Right renal cortex interstitium (tissue), 3 donors: ENCODE measurements at places on chromosomes 4 and X. TPM values are rescaled to one million over a fixed set of nuclear protein-coding genes. Genes with fewer than 3 reads are reported as not detected.

Gene TRO
- 87.2 TPM for polyA plus RNA-seq

Gene USP51
- 12.1 TPM for polyA plus RNA-seq

Gene PDLIM3
- 3.6 TPM for polyA plus RNA-seq

Gene ODAM
- polyA plus RNA-seq: 2.1 TPM

Gene WDR44
- 14.0 TPM for polyA plus RNA-seq

Gene TLR6
- 0.74 TPM for polyA plus RNA-seq

Gene MTMR8
- polyA plus RNA-seq: 1.8 TPM

Gene FAM184B
- 0.61 TPM for polyA plus RNA-seq

Gene TRIML2
- not detected for polyA plus RNA-seq

Gene ADH7
- not detected for polyA plus RNA-seq

Gene BCORL1
- polyA plus RNA-seq: 12.9 TPM

Gene TGIF2LX
- not detected for polyA plus RNA-seq

Gene TIGD2
- polyA plus RNA-seq: 11.8 TPM

Gene NLGN4X
- polyA plus RNA-seq: 14.4 TPM

Gene SCML2
- polyA plus RNA-seq: 8.5 TPM

Gene PCDH10
- 5.4 TPM for polyA plus RNA-seq

Gene EGF
- 3.8 TPM for polyA plus RNA-seq

Gene FAM9B
- 0.24 TPM for polyA plus RNA-seq

Gene RAB41
- polyA plus RNA-seq: 0.86 TPM

Gene GLOD5
- polyA plus RNA-seq: 1.5 TPM

Gene RAB39B
- 3.5 TPM for polyA plus RNA-seq

Gene PRDM8
- polyA plus RNA-seq: 1.3 TPM

Gene STARD8
- polyA plus RNA-seq: 16.3 TPM

Gene IBSP
- not detected for polyA plus RNA-seq

Gene TRIML1
- polyA plus RNA-seq: not detected

Gene MFAP3L
- polyA plus RNA-seq: 24.0 TPM

Gene ZNF518B
- 30.6 TPM for polyA plus RNA-seq

Gene LINC00632
- 17.2 TPM for polyA plus RNA-seq

Gene DNASE1L1
- polyA plus RNA-seq: 11.4 TPM

Gene GATA1
- polyA plus RNA-seq: 0.40 TPM

Gene SYTL5
- polyA plus RNA-seq: 2.8 TPM

Gene LIMCH1
- 108 TPM for polyA plus RNA-seq

Gene CYBB
- polyA plus RNA-seq: 12.9 TPM

Gene SYN1
- 5.6 TPM for polyA plus RNA-seq

Gene LANCL3
- 0.16 TPM for polyA plus RNA-seq
